ENCODE measurements at places on chromosomes 7 and 10.

GRCh38 chr7:135853499-135853898, 104.9 kb upstream of the FAM180A start:
- no peak for DNase-seq

DNA sequence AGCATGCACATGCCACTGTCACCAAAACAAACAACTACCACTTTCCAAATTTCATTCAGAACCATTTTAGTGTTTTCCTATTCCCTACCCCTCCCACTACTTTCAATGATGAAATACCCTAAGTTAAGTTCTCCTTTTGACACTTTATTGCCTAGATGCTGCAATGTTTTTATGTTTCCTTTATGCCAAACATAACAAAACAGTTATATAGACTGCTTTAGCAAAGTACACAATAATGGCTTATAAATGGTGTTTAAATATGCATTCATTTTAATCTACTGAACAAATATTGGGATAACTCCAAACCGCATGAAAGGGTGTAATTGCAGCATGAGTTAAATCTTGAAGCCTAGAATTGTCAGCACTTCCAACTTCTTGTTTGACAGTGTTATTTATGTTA, 69.2 kb downstream of the PHYHIPL start:
- no peak for DNase-seq

DNA sequence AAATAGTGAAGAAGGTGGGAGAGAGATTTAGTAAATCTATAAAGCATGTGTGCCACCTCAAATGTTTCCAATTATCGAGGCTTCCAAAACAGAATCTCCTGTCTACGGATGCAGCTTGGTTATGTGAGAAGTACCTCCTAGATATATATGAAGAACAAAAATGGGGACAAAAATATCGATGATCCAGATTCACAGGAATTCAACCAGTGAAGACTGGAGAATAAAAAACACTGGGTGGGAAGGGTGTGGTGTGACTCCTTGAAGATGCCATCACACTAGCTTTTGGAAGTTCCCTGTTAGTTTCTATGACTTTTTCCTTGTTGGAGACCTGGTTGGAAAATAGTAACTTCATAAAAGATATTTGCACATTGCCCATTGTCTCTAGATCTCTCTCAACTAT, 152.4 kb downstream of the LRRC4 start:
- no peak for DNase-seq

GRCh38 chr10:79237454-79238157, 109.7 kb upstream of the PPIF start:
- no peak for DNase-seq

GRCh38 chr10:129564923-129565322, 97.9 kb downstream of the MGMT start:
- DNase-seq = no peak
